PC-9 (cell line): ENCODE measurements at places on chromosomes 1 and 21. TPM values are rescaled to one million over a fixed set of nuclear protein-coding genes. Genes with fewer than 3 reads are reported as not detected.

Gene GPR89A
- total RNA-seq, result 20.4 and 22.5 TPM in 2 replicates

Gene FAM177B
- not detected in 2 replicates for total RNA-seq

Gene SLC30A7
- total RNA-seq, result 18.4 and 27.4 TPM in 2 replicates

- DNase-seq, result peak; percentile 50
- H3K27ac ChIP-seq, result no peak overlapping the region
- no peaks in the 10 kb centered on the region for H3K4me1 ChIP-seq
- no peak overlapping the region for H3K4me3 ChIP-seq
Observed at GRCh38 chr1:53860967-53861411, 22.9 kb upstream of the NDC1 start.

- no peak for DNase-seq
- H3K27ac ChIP-seq, result no peak overlapping the region
- H3K4me1 ChIP-seq, result peaks cover 23% of the 10 kb centered on the region
- H3K36me3 ChIP-seq, result no peaks in the 10 kb centered on the region
- no peaks in the 10 kb centered on the region for H3K27me3 ChIP-seq
Observed at GRCh38 chr1:117633936-117634335, 28.1 kb downstream of the TENT5C start.

- DNase-seq, result no peak
- no peaks in the 10 kb centered on the region for H3K27me3 ChIP-seq
Observed at GRCh38 chr1:226223786-226224244, 351 bp downstream of the MIXL1 start.

DNA sequence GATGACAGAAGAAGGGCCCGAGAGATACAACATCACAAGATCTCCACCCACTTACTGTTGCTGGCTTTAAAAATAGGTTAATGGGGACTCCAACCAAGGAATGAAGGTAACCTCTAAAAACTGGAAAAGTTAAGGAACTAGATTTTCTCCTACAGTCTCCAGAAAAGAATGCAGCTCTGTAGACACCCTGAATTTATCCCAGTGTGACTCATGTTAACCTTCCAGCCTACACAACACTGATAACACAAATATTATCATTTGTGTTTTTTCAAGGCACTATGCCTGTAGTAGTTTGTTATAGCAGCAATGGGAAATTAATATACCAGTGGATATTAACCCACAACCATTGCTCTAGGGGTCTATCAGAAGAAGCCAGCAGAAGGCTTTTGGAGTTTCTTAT, 730.7 kb upstream of the ZP4 start:
- H3K27ac ChIP-seq, result no peak overlapping the region
- no peak overlapping the region for H3K4me3 ChIP-seq
- H3K27me3 ChIP-seq, result no peaks in the 10 kb centered on the region
- H3K4me1 ChIP-seq, result no peaks in the 10 kb centered on the region
- no peak for DNase-seq

- no peaks in the 10 kb centered on the region for H3K36me3 ChIP-seq
- H3K4me3 ChIP-seq, result no peak overlapping the region
- DNase-seq, result no peak
- H3K27me3 ChIP-seq, result no peaks in the 10 kb centered on the region
- H3K27ac ChIP-seq, result no peak overlapping the region
Observed at GRCh38 chr21:14740692-14741091, 194.6 kb upstream of the SAMSN1 start.

- no peaks in the 10 kb centered on the region for H3K36me3 ChIP-seq
- DNase-seq, result no peak
- no peak overlapping the region for H3K27ac ChIP-seq
Observed at GRCh38 chr1:65386439-65386838, 34.0 kb upstream of the LEPR start.

Gene SRSF11
- 153 and 199 TPM in 2 replicates for total RNA-seq

Gene POU3F1
- not detected in 2 replicates for total RNA-seq

DNA sequence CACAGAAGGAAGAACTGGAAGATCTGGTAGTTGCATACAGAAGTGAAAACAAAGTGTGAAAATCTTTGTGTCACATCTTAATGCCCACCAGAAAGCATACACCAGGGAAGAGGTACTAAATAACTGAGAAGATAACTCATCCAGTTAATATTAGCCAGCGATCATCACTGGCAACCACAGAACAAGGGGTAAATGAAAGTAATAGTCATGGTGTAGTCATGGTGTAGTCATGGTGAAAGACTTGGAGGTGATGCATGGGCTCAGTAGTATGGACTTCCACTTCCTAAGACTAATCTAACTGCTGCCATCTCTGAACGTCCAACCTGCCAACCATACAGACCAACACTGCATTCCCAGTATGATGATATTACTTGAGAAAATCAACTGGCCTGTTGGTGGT, 481.2 kb upstream of the NR5A2 start:
- H3K4me1 ChIP-seq, result no peaks in the 10 kb centered on the region
- H3K4me3 ChIP-seq, result no peak overlapping the region
- no peak overlapping the region for H3K27ac ChIP-seq
- no peaks in the 10 kb centered on the region for H3K36me3 ChIP-seq

DNA sequence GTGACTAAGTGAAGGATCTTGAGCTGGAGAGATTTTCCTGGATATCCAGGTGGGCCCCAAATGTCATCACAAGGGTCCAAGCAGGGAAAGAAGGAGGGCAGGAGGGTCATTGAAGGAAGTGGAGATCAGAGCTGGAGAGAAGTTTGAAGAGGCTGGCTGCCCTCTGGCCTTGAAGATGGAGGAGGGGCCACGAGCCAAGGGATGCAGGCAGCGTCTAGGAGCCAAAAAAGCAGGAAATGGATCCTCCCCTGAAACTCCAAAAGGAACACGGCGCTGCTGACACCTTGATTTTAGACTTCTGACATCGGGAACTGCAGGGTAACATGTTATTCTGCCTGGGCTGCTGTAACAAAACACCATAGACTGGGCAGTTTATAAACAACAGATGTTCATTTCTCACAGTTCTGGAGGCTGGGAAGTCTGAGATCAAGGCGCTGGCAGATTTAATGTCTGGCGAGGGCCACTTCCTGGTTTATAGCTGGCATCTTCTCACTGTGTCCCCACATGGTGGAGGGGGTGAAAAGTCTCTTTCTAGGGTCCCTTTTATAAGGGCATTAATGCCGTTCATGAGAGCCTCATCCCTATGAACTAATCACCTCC, 28.8 kb upstream of the ZBTB21 start:
- no peak overlapping the region for H3K27ac ChIP-seq
- H3K4me1 ChIP-seq, result peaks cover 14% of the 10 kb centered on the region
- no peaks in the 10 kb centered on the region for H3K36me3 ChIP-seq
- no peaks in the 10 kb centered on the region for H3K27me3 ChIP-seq
- DNase-seq, result no peak

DNA sequence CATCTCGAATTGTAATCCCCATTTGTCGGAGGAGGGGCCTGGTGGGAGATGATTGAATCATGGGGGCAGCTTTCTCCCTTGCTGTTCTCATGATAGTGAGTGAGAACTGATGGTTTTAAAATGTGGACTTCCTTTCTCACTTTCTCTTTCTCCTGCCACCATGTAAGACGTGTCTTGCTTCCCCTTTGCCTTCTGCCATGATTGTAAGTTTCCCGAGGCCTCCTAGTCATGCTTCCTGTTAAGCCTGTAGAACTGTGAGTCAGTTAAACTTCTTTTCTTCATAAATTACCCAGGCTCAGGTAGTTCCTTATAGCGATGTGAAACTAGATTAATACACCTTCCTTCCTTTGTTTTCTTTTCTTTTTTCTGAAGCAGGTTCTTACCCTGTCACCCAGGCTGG, 13.9 kb downstream of the DNAJC6 start:
- DNase-seq, result no peak
- H3K4me1 ChIP-seq, result no peaks in the 10 kb centered on the region
- H3K27me3 ChIP-seq, result no peaks in the 10 kb centered on the region
- H3K36me3 ChIP-seq, result no peaks in the 10 kb centered on the region
- no peak overlapping the region for H3K27ac ChIP-seq

- DNase-seq, result no peak
- no peak overlapping the region for H3K4me3 ChIP-seq
- no peaks in the 10 kb centered on the region for H3K27me3 ChIP-seq
- no peaks in the 10 kb centered on the region for H3K36me3 ChIP-seq
- H3K4me1 ChIP-seq, result no peaks in the 10 kb centered on the region
Observed at GRCh38 chr1:195908121-195908520, 700.1 kb downstream of the KCNT2 start.

GRCh38 chr1:26978901-26979300, 14.6 kb upstream of the TRNP1 start:
- no peak overlapping the region for H3K4me3 ChIP-seq
- DNase-seq, result no peak
- no peaks in the 10 kb centered on the region for H3K4me1 ChIP-seq

DNA sequence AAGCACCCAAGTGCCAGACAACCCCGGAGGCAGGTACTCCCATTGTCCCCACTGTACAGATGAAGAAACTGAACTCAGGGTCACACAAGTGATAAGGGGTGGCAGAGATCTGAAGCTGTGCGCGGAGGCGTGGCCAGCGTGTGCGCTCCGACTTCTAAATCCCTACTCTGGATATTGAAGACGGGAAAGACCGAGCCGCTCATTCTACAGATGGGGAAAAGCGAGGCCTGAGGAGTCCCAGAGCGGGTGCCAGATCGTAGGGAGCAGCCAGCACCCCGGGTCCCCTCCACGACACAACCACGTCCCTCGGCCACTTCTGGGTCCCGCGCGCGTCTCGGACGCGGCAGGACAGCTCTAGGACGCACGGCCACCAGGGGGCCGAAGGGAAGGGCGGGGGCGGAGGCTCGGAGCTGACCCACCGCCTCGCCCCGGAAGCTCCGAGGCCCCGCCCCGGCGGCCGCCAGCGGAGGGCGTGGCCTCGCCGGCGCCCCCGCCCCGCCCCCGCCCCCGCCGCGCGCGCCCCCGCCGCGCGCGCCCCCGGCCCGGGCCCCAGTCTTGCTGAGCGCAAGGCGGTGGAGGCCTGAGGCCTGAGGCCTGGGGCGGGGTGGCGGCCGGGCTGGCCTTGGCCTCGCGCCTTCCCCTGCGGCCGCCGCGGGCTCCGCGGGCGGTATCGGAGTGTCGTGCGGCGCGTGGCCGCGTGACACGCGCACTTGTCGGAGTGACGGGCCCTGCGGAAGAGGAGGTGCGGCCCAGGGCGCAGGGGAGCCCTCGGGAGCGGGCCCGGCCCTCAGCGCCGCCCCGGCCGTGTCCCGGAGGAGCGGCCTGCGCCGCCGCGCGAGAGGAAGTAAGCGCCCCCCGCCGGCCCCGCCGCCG, at the start of gene H6PD:
TSS of gene H6PD (plus strand) at position 552 of the 873 bp plus-strand sequence. CDS start 10,161 bp downstream, outside the sequence.
- H3K27me3 ChIP-seq, result no peaks in the 10 kb centered on the region
- H3K4me1 ChIP-seq, result peaks cover 13% of the 10 kb centered on the region
- peak; percentile 43 for DNase-seq
- H3K27ac ChIP-seq, result peak within 1 kb of the TSS; percentile 39
- H3K4me3 ChIP-seq, result peak within 1 kb of the TSS; percentile 71

DNA sequence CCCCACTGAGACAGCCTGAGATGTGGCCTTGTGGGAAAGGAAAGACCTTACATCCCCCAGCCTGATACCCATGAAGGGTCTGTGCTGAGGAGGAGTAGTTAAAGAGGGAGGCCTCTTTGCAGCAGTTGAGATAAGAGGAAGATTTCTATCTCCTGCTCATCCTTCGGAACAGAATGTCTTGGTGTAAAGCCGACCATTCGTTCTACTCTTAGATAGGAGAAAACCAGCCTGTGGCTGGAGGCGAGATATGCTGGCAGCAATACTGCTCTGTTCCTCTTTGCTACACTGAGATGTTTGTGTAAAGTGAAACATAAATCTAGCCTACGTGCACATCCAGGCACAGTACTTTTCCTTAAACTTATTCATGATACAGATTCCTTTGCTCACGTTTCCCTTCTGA, 1.5 kb upstream of the CCDC27 start:
- no peak for DNase-seq
- peaks cover 69% of the 10 kb centered on the region for H3K27me3 ChIP-seq
- H3K4me1 ChIP-seq, result peaks cover 15% of the 10 kb centered on the region
- no peaks in the 10 kb centered on the region for H3K36me3 ChIP-seq
- no peak overlapping the region for H3K4me3 ChIP-seq

Gene CAPN8
- total RNA-seq, result 85.6 and 94.7 TPM in 2 replicates

Gene NEK2
- 56.0 and 60.5 TPM in 2 replicates for total RNA-seq

DNA sequence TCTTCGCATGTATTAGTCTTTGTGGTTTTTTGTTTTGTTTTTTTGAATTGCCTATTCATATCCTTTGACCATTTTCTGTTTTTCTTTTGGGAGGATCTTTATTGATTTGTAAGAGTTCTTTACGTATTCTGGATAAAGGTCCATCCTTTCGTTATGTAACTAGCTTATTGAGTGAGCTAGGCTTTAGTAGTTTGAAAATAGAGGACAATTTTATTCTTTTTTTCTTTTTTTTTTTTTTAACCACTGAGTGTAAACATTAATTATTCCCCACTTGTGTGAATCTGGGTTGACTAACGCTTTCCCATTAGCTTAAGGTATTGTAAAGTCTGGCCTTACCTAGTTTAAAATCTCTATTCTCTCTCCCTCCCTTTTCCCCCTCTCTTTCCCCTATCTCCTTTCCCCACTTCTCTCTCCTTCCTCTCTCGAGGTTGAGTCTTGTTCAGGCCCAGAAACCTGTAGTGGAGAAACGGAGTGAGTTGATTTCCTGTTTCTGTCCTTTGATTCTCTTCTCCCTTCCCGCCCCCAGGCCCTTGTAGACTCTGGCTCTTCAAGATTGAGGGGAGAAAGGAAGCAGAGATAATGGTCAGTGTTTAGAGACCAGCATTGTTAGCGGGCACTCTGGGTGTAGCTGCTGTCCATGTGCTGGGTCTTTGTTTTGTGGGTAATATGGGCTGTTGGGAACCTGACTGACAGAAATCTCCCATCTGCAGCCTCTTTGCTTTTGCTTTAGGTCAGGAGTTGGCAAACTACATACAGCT, 1.5 kb downstream of the MORC3 start:
- DNase-seq, result no peak
- peaks cover 7% of the 10 kb centered on the region; the same call in 1 of the 2 replicates for H3K4me1 ChIP-seq
- H3K27ac ChIP-seq, result peak overlapping the region; percentile 65

Gene FAM43B
- not detected in 2 replicates for total RNA-seq

DNA sequence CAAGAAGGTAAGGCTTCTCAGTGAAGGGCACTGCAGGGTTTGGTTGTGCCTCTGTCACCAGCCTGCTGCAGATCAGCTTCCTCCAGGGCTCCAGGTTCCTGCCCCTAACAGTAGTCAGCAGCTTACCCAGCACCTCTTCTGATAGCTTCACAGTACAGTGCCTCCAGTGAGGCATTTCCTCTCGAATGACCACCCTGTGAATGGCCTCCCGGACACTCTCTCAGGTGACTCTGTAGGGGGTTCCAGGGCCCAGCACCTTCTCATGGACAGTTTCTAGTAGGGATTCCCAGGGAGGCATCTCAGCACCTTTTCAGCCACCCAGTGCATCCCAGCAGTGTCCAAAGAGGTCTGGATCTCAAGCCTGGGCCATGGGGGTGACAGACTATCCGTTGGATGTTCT, 28.4 kb downstream of the USP48 start:
- no peaks in the 10 kb centered on the region for H3K4me1 ChIP-seq
- no peak overlapping the region for H3K4me3 ChIP-seq
- H3K36me3 ChIP-seq, result 0 out of 2 replicates have a peak, but pooled peaks cover 3% of the 10 kb centered on the region
- H3K27ac ChIP-seq, result no peak overlapping the region

Gene UAP1
- 33.1 and 39.8 TPM in 2 replicates for total RNA-seq

GRCh38 chr21:40546647-40547046, 300.3 kb downstream of the DSCAM start:
- no peak overlapping the region for H3K27ac ChIP-seq
- no peaks in the 10 kb centered on the region for H3K4me1 ChIP-seq
- no peak for DNase-seq
- no peak overlapping the region for H3K4me3 ChIP-seq
- 0 out of 2 replicates have a peak, but pooled peaks cover 4% of the 10 kb centered on the region for H3K27me3 ChIP-seq
- no peaks in the 10 kb centered on the region for H3K36me3 ChIP-seq
